CD4-positive, CD25-positive, alpha-beta regulatory T cell (primary cell): ENCODE measurements at places on chromosomes 2 and 18.

DNA sequence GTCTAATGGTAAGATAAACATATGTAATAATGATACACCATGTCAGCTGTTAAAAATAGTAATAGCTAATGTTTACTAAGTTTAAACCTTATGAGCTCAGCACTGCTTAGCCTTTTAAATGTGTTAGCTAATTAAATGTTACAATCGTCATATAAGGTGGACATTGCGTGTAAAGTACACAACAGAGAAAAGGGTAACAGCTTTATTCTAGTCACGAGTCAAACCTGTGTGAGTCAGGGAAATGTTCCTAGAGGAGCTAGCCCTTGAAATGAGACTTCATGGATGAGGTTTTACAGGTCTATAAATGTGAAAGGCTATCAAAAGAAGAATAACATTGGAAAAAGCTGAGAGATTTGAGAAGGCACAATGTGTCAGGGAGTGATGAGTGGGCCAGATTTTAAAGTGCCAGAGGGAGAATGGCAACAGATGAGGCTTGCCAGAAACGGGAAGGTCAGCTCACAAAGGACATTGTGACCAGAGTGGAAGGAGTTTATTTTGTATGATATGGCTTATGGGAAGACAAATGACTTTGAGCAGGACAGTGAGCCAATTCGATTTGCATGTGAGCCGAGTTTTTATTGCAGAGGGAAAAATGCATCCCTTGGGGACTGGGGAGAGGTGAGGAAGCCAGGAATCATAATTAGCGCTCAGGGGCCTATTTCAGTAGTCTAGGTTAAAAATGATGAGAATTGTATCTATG, 276.3 kb downstream of the CTNNA2 start:
- no peak for DNase-seq

- no peak for DNase-seq
These were observed 11.1 kb downstream of the DHRS9 start for GRCh38 chr2:169080250-169081069.

GRCh38 chr2:22907330-22907729, 477.6 kb upstream of the KLHL29 start:
- no peak for DNase-seq

DNA sequence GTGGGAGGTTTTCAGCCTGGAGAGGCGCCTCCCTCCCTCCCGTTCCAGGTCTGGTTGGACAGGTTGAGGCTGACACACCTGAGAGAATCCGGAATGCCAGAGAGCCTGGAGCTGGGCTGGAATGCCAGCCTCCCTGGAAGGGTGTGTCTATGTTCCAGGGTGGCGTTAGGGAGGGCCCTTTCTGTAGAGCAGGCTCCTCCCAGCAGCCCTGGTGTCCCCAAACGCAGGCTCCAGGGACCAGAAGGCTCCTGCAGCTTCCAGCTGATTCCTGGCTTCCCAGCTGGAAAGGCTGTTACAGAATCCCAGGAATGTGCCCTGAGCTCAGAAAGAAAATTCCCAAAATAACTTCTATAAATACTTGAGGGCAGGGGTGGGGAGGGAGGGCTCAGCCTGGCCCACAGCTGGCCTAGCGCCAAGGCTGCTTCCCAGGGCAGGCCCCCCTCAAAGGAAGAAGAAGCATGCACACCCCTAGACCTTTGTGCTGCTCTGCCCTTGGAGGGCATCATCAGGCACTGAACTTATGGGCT, 85.4 kb downstream of the STPG4 start:
- DNase-seq = no peak

GRCh38 chr2:42061839-42062238, 14.0 kb downstream of the PKDCC start:
- no peak for DNase-seq

DNA sequence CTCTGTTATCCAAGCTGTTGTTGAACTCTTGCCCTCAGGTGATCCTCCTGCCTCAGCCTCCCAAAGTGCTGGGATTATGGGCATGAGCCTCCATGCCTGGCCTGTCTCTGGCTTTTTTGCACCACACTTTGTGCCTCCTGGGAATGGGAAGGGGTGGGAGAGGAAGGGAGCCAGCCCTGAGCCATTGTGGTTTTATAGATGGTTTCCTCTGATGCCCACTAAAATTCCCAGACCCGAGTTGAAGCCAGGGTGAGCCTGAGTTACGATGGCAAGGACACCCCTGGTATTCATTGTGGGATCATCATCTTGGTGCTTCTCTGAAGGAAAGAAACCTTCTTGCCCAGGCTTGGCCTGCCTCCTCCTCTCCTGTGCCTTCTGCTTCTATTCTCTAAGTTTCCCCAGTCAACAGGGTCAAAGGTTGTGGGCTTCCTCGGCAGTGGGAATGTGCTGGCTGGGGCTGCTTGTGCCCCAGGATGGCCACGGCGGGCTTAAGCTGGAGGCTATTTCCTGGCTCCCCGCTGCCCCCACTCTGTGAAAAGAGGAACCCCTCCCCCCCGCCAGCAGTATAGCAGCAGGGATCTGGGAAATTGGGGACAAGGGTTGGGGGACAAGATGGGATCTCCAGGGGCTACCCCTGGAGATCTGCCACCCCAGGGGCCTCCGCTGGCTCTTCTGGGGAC, 106.2 kb downstream of the STPG4 start:
- no peak for DNase-seq

GRCh38 chr2:152440049-152440448, 105.1 kb downstream of the FMNL2 start:
- no peak for DNase-seq
